ENCODE measurements at places on chromosomes 1 and 21.

GRCh38 chr1:162388615-162389014, 7.1 kb downstream of the C1orf226 start:
- no peak for DNase-seq

DNA sequence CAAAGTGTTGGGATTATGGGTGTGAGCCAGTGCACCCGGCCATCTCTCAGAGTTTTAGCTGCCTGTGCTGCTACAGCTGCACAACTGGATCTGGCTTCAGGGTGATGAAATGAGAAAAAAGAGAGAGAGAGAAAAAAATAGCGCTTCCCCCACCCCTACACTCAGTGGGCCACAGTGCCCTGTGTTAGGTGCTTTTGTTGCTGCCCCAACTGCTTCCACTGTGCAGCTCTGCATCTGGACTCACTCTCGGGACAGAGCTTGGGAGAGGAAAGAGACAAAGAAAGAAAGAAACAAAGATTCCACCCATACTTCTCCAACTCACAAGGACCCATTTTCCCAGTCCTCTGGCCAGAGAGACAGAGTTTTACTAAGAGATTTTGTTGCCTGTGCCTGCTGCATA, 50.4 kb downstream of the INAVA start:
- DNase-seq: no peak

GRCh38 chr1:150749720-150750311, 15.8 kb downstream of the CTSS start:
- DNase-seq: no peak

GRCh38 chr1:112957133-112957812, 1.3 kb upstream of the SLC16A1 start:
- DNase-seq: no peak
